ENCODE measurements at places on chromosomes 5 and 9. TPM values are rescaled to one million over a fixed set of nuclear protein-coding genes. Genes with fewer than 3 reads are reported as not detected.

- DNase-seq: no peak
These were observed 25.6 kb downstream of the PDZD2 start for GRCh38 chr5:31664566-31664965.

DNA sequence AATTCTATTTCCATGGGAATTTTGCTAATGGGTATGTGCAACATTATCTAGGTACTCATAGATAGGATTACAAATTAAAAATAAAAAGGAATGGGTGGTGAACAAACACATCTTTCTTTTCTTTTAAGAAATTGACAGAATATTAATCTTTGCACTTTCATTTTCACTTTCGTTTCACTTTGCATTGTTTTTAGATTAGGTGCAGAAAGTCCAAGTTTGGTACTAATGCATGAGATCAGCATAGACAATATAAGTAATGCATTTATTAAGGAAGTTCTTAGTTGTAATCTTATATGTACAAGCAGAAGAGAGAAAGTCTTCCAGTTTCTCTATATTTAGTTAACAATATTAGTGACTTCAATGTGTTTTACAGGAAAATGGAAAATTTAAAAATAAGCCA, 196.5 kb downstream of the COMMD10 start:
- DNase-seq: no peak

GRCh38 chr5:155711882-155712281, 615.1 kb upstream of the SGCD start:
- no peak for DNase-seq

DNA sequence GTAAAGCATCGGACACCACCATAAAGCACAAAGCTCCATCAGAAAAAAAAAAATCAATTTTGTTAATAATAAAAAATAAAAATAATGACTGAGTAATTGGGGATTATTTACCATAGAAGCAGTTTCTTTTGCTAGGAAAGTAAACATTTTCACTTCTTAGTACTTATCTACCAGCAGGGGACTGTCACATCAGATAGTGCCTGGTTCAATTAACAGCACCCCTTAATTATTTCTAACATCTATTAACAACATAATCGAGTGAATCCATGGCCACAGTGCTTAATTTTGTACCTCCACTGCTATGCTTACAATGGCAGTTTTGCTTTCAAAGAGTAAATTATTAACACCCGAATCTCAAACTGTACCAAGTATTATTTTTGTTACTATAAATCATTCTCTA, 221.7 kb downstream of the SMARCA2 start:
- no peak for DNase-seq

DNA sequence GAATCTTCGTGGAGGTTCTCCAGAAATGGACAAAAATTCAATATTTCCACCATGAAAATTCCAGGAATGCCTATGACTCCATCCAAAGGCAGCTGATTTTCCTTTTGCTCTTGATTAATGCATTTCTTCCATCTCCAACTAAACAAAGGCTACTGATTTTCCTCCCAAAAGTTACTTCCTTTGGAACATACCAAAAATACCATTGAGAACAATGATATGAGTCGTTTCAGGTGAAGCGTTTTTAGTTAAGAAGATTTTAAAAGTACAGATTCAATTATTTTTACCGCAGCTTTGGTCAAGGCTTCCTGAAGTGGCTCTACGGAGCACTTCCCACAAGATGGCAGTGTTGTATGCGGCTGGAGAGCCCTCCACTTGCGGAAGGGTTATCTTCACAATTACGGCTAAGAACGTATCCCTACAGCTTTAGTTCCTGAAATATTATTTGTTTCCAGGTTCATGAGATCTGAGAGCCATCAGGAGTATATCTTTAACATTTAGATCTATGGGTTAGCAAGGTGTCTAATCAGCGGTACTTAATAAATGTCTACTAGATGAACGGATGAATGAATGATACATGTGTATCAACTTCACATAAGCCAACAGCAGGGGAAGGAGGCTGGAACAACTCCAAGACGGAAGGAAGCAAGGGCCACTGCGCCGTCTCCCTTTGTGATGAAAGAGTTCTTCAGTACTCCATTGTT, 35.9 kb upstream of the ARSB start:
- no peak for DNase-seq

DNA sequence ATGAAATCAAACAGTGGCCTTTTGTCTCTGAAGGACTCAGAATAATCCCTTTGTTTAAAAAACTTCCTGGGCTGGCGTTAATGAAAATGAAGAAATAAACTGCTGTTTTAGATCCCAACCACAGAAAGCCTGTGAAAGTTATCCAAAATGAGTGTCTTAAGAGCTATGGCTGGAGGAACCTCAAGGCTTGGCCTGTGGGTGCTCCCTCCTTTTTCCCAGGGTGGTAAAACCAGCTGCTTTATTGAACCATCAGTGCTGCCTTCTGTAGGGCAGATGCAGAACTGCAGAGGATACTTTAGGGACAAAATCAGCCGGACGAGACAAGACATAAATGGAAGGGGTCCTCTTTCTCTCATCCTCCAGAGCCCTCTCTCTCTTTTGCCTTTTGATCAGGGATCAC, 100.9 kb downstream of the SMARCA2 start:
- DNase-seq: no peak

GRCh38 chr5:69374911-69375446, 5.4 kb downstream of the RAD17 start:
- DNase-seq: no peak

IL13 gene
- total RNA-seq: not detected

ZNF484 gene
- 7.0 TPM for total RNA-seq
